Smooth muscle cell of the pulmonary artery (primary cell): ENCODE measurements at places on chromosomes 5 and 9. TPM values are rescaled to one million over a fixed set of nuclear protein-coding genes. Genes with fewer than 3 reads are reported as not detected.

C5orf15 gene
- total RNA-seq, result 74.2 and 84.6 TPM in 2 replicates

PAPPA gene
- total RNA-seq, result 144 and 201 TPM in 2 replicates

PDCD1LG2 gene
- total RNA-seq, result 9.1 and 22.8 TPM in 2 replicates

QRFP gene
- total RNA-seq, result not detected in 2 replicates

DPM2 gene
- total RNA-seq, result 11.1 and 12.9 TPM in 2 replicates

SET gene
- 240 and 280 TPM in 2 replicates for total RNA-seq

LCN1 gene
- total RNA-seq, result 0.20 and 0.43 TPM in 2 replicates

MUSK gene
- total RNA-seq, result 0.10 and 0.20 TPM in 2 replicates

TRPM6 gene
- total RNA-seq, result 0.03 and 0.07 TPM in 2 replicates

CMYA5 gene
- total RNA-seq, result 0.52 and 0.69 TPM in 2 replicates

SPATA6L gene
- 0.39 and 0.46 TPM in 2 replicates for total RNA-seq

PLAC8L1 gene
- total RNA-seq, result 0.20 and 0.52 TPM in 2 replicates

SH3PXD2B gene
- total RNA-seq, result 27.9 and 31.4 TPM in 2 replicates

PCDHB6 gene
- total RNA-seq, result 0.20 and 0.36 TPM in 2 replicates

SLC6A7 gene
- total RNA-seq, result 0.20 TPM in 1 of 2 replicates, not detected in the other

PTPN3 gene
- total RNA-seq, result 3.9 and 7.2 TPM in 2 replicates

ZDHHC11 gene
- total RNA-seq, result 2.9 and 10.4 TPM in 2 replicates

NUTM2G gene
- total RNA-seq, result not detected in 2 replicates

KIF27 gene
- total RNA-seq, result 3.0 and 3.3 TPM in 2 replicates

GABRA6 gene
- total RNA-seq, result not detected in 2 replicates

SLCO6A1 gene
- not detected in 2 replicates for total RNA-seq

TLX3 gene
- total RNA-seq, result not detected in 2 replicates

MED27 gene
- 14.6 and 15.2 TPM in 2 replicates for total RNA-seq

GDA gene
- 0.13 TPM in 1 of 2 replicates, not detected in the other for total RNA-seq

PAEP gene
- total RNA-seq, result not detected in 2 replicates

N4BP3 gene
- total RNA-seq, result 0.13 and 0.20 TPM in 2 replicates

MSX2 gene
- 0.83 and 3.8 TPM in 2 replicates for total RNA-seq

FAM221B gene
- total RNA-seq, result not detected in 2 replicates

MRPL36 gene
- total RNA-seq, result 32.0 and 42.7 TPM in 2 replicates

ADAMTSL1 gene
- total RNA-seq, result 111 and 128 TPM in 2 replicates

ELAVL2 gene
- total RNA-seq, result not detected in 2 replicates

PCDHA1 gene
- total RNA-seq, result 0.20 TPM in 1 of 2 replicates, not detected in the other

CCDC192 gene
- total RNA-seq, result not detected in 2 replicates

REEP2 gene
- 11.2 and 29.8 TPM in 2 replicates for total RNA-seq

RAB3C gene
- total RNA-seq, result not detected in 2 replicates

TMEM252 gene
- total RNA-seq, result not detected in 2 replicates

RASEF gene
- total RNA-seq, result 0.07 TPM in 2 replicates

PHF24 gene
- total RNA-seq, result 0.07 and 0.10 TPM in 2 replicates

STPG3 gene
- not detected in 2 replicates for total RNA-seq

OR2K2 gene
- not detected in 2 replicates for total RNA-seq

NR3C1 gene
- 85.8 and 93.3 TPM in 2 replicates for total RNA-seq

ADAMTS13 gene
- 4.1 and 6.1 TPM in 2 replicates for total RNA-seq

GRIN3A gene
- total RNA-seq, result not detected in 2 replicates

TAS2R1 gene
- total RNA-seq, result not detected in 2 replicates

FREM1 gene
- total RNA-seq, result 0.39 TPM in 1 of 2 replicates, not detected in the other

SCGB3A2 gene
- not detected in 2 replicates for total RNA-seq

SHOC1 gene
- under 0.01 TPM in 1 of 2 replicates, not detected in the other for total RNA-seq

HTR1A gene
- total RNA-seq, result not detected in 2 replicates

TNC gene
- 364 and 368 TPM in 2 replicates for total RNA-seq

FOXD4L3 gene
- total RNA-seq, result 0.07 and 0.10 TPM in 2 replicates

ADGRV1 gene
- total RNA-seq, result 0.26 and 0.50 TPM in 2 replicates

BTNL3 gene
- not detected in 2 replicates for total RNA-seq

PTGES gene
- total RNA-seq, result 6.5 and 21.0 TPM in 2 replicates

ECSCR gene
- total RNA-seq, result 2.2 and 4.4 TPM in 2 replicates

GPR21 gene
- total RNA-seq, result 2.2 and 3.1 TPM in 2 replicates

CKMT2 gene
- total RNA-seq, result 15.1 and 18.6 TPM in 2 replicates

SLC44A1 gene
- 120 and 175 TPM in 2 replicates for total RNA-seq
